Heart left ventricle (tissue), 16 donors: ENCODE measurements at places on chromosomes 6 and 20. TPM values are rescaled to one million over a fixed set of nuclear protein-coding genes. Genes with fewer than 3 reads are reported as not detected.

- no peak overlapping the region for H3K4me3 ChIP-seq
- H3K27ac ChIP-seq: no peak overlapping the region
- DNase-seq: no peak
- no peaks in the 10 kb centered on the region for H3K36me3 ChIP-seq
- H3K27me3 ChIP-seq: no peaks in the 10 kb centered on the region
Measured at GRCh38 chr6:125558241-125558843, 191.1 kb upstream of the HEY2 start.

DNA sequence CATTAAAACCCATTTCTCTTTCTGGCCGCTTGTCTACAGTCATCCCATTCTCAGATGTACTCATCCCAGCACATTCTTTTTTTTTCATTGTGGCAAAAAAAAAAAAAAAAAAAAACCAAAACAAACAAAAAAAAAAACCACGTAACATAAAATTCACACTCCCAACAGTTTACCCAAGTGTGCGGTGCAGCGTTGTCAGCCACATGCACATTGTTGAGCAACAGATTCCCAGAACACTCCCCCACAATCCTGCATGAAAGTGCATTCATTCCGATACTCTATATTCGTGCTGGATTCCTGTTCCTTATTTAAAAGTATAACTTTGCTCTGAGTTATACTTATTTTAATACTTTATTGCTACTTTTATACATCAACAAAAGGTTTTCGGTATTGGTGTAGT is 96.0 kb downstream of the SASH1 start:
- H3K27ac ChIP-seq: no peak overlapping the region
- no peak overlapping the region for H3K4me3 ChIP-seq
- H3K27me3 ChIP-seq: no peaks in the 10 kb centered on the region
- no peak for DNase-seq
- H3K36me3 ChIP-seq: no peaks in the 10 kb centered on the region

GRCh38 chr6:98136333-98136732 is 698.0 kb upstream of the POU3F2 start:
- H3K27ac ChIP-seq: no peak overlapping the region
- H3K4me1 ChIP-seq: no peaks in the 10 kb centered on the region
- DNase-seq: no peak

DNA sequence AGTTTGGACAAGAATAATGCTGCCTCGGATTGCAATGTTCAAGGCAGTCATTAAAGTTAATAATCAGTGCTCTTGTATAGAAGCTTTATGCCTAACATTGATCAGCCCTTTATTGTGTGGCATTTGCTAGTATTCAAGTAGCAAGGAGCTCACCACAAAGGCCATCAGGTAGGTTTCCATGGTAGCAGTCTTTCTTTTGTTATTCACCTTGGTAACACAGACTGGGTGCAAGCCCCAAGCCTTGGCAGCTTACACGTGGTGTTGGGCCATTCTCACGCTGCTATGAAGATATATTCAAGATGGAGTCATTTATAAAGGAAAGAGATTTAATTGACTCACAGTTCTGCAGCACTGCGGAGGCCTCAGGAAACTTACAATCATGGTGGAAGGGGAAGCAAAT is 149.3 kb downstream of the ADAT2 start:
- no peaks in the 10 kb centered on the region for H3K27me3 ChIP-seq
- no peak for DNase-seq
- no peak overlapping the region for H3K27ac ChIP-seq
- no peak overlapping the region for H3K4me3 ChIP-seq
- H3K4me1 ChIP-seq: no peaks in the 10 kb centered on the region

Gene MOXD1
- 4.1 TPM for total RNA-seq
